Caco-2 (cell line): ENCODE measurements at places on chromosomes 1 and 21. TPM values are rescaled to one million over a fixed set of nuclear protein-coding genes. Genes with fewer than 3 reads are reported as not detected.

DNA sequence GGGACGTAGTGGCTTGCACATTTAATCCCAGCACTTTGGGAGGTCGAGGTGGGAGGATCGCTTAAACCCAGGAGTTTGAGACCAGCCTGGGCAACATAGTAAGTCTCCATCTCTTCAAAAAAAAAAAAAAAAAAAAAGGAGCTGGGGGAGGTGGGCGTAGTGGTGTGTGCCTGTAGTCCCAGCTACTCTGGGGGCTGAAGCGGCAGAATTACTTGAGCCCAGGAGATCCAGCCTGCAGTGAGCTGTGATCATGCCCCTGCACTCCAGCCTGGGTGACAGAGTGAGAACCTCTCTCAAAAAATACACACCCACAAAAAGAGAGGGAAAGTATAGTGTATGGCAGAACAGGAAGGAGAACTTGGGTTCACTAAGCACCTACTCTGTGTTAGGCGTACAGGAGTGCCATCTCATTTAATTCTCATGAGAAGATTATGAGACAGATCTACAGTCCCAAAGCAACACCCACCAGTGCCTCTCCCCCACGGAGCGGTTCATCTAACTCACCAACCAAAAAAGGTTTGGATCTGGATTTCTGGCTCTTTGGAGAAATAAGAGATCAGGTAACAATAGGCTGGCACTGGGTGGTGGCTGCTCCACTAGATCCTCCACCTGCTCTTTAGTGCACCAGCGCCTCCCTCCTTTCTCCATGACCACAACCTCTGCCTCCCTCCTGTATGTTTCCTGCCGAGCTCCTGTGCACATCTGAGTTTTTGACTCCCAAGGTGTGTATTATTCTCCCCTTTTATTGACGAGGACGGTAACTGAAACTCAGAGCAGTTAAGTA, 1.4 kb upstream of the TRAF5 start:
- peaks cover 4% of the 10 kb centered on the region for H3K4me1 ChIP-seq
- no peak overlapping the region for H3K4me3 ChIP-seq
- H3K36me3 ChIP-seq: no peaks in the 10 kb centered on the region
- no peak for DNase-seq
- no peak overlapping the region for H3K27ac ChIP-seq

DNA sequence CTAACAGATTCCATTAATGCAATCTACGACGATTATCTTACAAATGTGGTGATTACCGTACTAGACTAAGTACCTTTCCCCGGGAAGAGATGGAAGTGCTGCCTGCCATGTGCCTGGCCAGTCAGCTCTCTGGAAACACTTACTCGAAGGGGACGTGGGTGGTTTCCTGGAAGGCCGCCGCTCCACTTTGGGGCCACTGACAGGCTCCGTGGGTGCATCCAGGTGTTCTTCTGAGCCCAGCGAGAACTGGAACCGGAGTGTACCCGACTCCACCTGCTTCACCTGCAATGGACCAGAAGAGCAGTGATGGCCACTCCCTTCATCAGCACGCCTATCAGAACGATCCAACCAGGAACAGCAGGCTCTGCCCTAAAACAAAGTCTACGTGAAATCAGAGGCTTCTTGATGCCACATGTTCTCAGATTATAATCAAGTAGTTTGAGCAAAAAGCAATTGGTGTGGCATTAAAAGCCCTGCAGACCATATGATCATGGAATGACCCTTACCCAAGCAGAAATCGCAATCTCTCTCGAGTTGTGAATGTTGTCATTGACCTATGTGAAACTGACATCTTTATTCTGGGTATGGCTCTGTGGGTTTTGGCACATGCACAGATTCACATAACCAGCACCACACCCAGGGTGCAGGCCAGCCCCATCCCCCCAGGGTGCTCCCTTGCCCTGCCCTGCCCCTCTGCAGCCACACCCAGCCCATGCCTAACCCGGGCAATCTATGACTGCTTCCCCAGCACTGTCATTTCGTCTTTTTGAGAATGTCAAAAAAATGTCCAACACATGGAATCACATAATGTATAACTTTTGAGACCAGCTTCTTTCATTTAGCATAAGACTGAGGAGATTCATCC, 64.5 kb downstream of the NPHP4 start:
- H3K27me3 ChIP-seq: no peaks in the 10 kb centered on the region
- no peaks in the 10 kb centered on the region for H3K4me1 ChIP-seq
- H3K4me3 ChIP-seq: no peak overlapping the region
- H3K27ac ChIP-seq: no peak overlapping the region
- H3K36me3 ChIP-seq: no peaks in the 10 kb centered on the region
- DNase-seq: no peak

DNA sequence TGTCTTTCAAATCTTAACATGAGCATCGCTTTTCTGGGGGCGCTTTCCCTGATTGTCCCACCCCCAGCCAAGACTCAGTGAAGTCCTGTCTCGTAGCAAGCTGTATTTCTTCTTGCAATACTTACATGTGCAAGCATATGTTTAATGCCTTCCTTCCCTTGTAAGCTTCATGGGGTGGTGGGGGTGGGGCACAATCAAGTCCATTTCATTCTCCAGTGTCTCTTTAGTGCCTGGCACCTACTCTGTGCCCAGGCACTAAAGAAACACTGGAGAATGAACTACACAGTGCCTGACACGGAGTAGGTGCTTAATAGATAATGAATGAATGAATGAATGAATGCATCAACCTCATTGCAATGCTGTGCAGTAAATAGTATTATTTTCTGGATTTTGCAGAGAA, 143.1 kb downstream of the PLPP3 start:
- H3K27me3 ChIP-seq: no peaks in the 10 kb centered on the region
- H3K4me3 ChIP-seq: no peak overlapping the region
- H3K27ac ChIP-seq: peak overlapping the region; percentile 92
- no peak for DNase-seq
- peaks cover 70% of the 10 kb centered on the region for H3K4me1 ChIP-seq

- H3K4me1 ChIP-seq: no peaks in the 10 kb centered on the region
- no peaks in the 10 kb centered on the region for H3K36me3 ChIP-seq
- no peak overlapping the region for H3K4me3 ChIP-seq
- no peaks in the 10 kb centered on the region for H3K27me3 ChIP-seq
- no peak for DNase-seq
Observed at GRCh38 chr1:2973601-2974593, 47.4 kb upstream of the ACTRT2 start.

- H3K4me3 ChIP-seq: no peak overlapping the region
- no peaks in the 10 kb centered on the region for H3K36me3 ChIP-seq
Observed at GRCh38 chr1:159973350-159973940, 19.4 kb upstream of the SLAMF9 start.

DNA sequence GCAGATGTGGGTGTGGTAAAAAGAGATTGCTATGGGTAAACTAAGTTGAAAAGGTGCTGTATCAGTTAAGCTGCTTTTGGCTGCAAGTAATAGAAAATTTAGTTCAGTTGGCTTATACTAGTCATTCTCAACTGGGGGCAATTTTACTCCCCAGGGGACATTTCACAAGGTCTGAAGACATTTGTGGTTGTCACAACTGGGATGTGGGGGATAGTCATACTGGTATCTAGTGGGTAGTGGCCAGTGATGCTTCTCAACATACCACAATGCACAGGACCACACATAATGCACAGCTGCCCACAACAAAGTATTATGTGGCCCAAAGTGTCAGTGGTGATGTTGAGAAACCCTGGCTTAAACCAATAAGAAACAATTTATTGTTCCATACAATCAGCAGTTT, 31.4 kb downstream of the SERTAD4 start:
- H3K27ac ChIP-seq: no peak overlapping the region
- H3K4me1 ChIP-seq: peaks cover 18% of the 10 kb centered on the region
- no peak for DNase-seq
- no peaks in the 10 kb centered on the region for H3K27me3 ChIP-seq
- no peaks in the 10 kb centered on the region for H3K36me3 ChIP-seq
- H3K4me3 ChIP-seq: no peak overlapping the region

DNA sequence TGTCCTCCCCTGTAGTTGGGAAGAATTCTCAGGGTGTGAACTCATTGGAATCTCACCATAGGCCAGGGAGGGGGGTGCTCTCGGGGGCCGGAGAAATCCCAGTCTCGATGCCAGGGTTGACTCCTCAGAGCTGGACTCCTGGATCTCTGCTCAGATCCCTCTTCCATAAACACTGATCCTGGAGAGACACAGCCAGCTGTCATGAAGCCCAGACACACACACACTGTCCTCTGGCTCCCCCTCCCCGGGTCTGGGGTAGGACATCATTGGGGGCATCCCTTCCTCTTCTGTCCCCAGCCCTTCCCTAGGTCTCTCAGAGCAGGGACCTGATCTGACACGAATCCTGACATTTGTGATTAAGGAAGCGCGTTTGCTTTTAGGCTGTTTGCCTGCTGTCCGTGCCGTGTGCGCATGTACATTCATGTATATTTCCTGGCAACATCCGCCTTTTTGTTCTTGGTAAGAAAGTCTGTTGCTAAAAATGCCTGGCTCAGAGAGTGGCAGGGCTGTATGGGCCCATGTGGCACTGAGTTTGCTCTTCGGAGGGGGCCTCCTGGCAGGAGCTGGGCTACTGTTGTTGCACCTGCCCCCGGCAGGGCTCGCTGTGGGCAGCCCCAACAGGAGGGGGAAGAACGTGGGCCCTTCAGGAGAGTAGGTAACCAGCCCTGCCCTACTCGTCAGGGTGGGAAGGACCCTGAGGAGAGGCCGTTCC, 45.4 kb upstream of the SELENON start:
- no peaks in the 10 kb centered on the region for H3K4me1 ChIP-seq
- no peaks in the 10 kb centered on the region for H3K36me3 ChIP-seq
- DNase-seq: no peak
- no peak overlapping the region for H3K4me3 ChIP-seq
- no peak overlapping the region for H3K27ac ChIP-seq

DNA sequence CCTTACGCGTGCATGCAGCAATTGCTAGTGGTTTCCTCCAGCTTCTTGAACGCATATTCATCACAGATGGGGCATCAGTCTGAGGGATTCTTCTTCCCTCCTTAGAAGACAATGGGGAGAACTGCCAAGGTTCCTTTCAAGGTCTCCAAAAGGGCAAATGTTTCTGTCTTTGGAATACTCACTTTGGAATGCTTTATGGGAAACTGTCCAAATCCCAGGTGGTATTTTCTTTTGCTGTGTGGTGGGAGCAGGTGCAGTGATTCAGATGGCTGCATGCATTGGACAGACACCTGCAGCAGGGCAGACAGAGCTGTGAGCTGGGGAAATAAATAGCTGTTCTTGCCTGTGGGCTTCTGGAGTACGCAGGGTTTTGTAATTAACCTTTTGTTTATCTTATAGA, 40.5 kb downstream of the URB2 start:
- H3K36me3 ChIP-seq: no peaks in the 10 kb centered on the region
- no peak overlapping the region for H3K27ac ChIP-seq
- no peak overlapping the region for H3K4me3 ChIP-seq
- no peaks in the 10 kb centered on the region for H3K27me3 ChIP-seq

- H3K27ac ChIP-seq: no peak overlapping the region
- DNase-seq: no peak
- no peaks in the 10 kb centered on the region for H3K4me1 ChIP-seq
Observed at GRCh38 chr21:27572696-27573095, 605.8 kb upstream of the ADAMTS5 start.

- H3K4me1 ChIP-seq: no peaks in the 10 kb centered on the region
- H3K27ac ChIP-seq: no peak overlapping the region
- DNase-seq: no peak
- no peak overlapping the region for H3K4me3 ChIP-seq
- H3K36me3 ChIP-seq: no peaks in the 10 kb centered on the region
Observed at GRCh38 chr1:47934243-47934805, 62.9 kb downstream of the TRABD2B start.

- 0 out of 2 replicates have a peak, but pooled peaks cover 3% of the 10 kb centered on the region for H3K4me1 ChIP-seq
- H3K27me3 ChIP-seq: no peaks in the 10 kb centered on the region
- no peak overlapping the region for H3K27ac ChIP-seq
- H3K4me3 ChIP-seq: no peak overlapping the region
Observed at GRCh38 chr21:19322360-19322759, 918.8 kb upstream of the TMPRSS15 start.

The CRNN gene
- total RNA-seq: not detected in 2 replicates
